ENCODE measurements at places on chromosomes 2 and 18.
A peak's percentile ranks its signal among the peaks of the same experiment; 100 is the strongest.

- no peaks in the 10 kb centered on the region for H3K27me3 ChIP-seq
- H3K27ac ChIP-seq = no peak overlapping the region
- no peaks in the 10 kb centered on the region for H3K36me3 ChIP-seq
- DNase-seq = no peak
- H3K4me1 ChIP-seq = no peaks in the 10 kb centered on the region
- H3K4me3 ChIP-seq = no peak overlapping the region
Observed at GRCh38 chr2:39164089-39164488, 43.2 kb upstream of the SOS1 start.

DNA sequence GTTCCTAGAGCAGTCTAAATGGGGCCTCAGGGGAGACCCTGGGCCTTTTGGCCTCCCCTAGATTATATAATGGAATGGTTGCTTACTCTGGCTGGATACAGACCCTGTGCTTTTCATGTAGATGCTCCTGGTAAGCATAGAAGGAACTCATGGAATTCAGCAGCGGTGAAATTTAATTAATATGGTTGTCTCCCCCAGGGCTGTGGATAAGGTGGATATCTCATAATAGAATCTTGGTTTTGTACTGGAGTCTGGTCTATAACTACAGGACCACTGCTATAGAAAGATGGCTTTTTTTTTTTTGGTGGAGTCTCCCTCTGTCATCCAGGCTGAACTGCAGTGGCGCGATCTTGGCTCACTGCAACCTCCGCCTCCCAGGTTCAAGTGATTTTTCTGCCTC is 84.5 kb downstream of the HRH4 start:
- H3K36me3 ChIP-seq = no peaks in the 10 kb centered on the region
- no peak for DNase-seq
- H3K4me1 ChIP-seq = no peaks in the 10 kb centered on the region
- H3K27me3 ChIP-seq = no peaks in the 10 kb centered on the region
- H3K27ac ChIP-seq = no peak overlapping the region
- no peak overlapping the region for H3K4me3 ChIP-seq

GRCh38 chr18:5166606-5167280 is 30.3 kb downstream of the AKAIN1 start:
- no peaks in the 10 kb centered on the region for H3K27me3 ChIP-seq
- H3K4me3 ChIP-seq = no peak overlapping the region
- H3K36me3 ChIP-seq = no peaks in the 10 kb centered on the region
- no peak for DNase-seq
- H3K27ac ChIP-seq = no peak overlapping the region

DNA sequence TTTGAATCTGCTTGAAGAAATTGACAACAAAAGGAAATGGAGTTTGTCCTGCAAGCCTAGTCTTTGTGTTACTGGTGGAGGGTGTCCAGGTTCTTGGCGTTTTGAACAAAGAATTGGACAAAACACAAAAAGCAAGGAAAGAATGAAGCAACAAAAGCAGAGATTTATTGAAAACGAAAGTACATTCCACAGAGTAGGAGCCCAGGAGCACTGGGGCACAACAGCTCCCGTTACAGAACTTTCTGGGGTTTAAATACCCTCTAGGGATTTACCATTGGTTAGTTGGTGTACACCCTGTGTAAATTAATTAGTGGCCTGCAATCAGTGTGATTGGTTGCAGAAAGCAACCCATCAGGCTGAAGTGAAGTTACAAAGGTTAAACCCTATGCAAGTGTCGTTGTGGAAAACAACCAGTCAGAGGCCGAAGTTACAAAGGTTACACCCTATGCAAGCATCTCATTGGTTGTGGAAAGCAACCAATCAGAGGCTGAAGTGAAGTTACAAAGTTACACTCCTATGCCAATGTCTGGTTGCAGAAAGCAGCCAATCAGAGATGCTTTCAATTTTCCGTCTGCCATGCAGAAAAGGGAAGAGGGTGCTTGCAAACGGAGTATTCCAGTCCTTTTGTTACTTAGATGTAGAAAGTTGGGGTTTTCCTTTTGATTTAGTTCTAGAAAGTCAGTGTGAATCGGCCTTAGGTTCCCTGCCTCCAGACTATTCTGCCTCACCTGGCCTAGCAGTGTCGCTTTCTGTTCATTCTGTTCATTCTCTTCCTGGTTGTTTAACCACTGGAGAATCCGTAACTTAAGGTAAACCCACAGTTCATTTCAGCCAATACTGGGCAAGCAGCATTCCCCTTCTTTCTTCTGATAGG is 47.6 kb upstream of the PTH2R start:
- no peak for DNase-seq
- no peak overlapping the region for H3K4me3 ChIP-seq
- H3K4me1 ChIP-seq = no peaks in the 10 kb centered on the region
- H3K36me3 ChIP-seq = peaks cover 19% of the 10 kb centered on the region
- no peak overlapping the region for H3K27ac ChIP-seq

- no peak overlapping the region for H3K4me3 ChIP-seq
- H3K36me3 ChIP-seq = no peaks in the 10 kb centered on the region
- H3K27me3 ChIP-seq = no peaks in the 10 kb centered on the region
Observed at GRCh38 chr2:224997802-224998201, 44.5 kb downstream of the DOCK10 start.

DNA sequence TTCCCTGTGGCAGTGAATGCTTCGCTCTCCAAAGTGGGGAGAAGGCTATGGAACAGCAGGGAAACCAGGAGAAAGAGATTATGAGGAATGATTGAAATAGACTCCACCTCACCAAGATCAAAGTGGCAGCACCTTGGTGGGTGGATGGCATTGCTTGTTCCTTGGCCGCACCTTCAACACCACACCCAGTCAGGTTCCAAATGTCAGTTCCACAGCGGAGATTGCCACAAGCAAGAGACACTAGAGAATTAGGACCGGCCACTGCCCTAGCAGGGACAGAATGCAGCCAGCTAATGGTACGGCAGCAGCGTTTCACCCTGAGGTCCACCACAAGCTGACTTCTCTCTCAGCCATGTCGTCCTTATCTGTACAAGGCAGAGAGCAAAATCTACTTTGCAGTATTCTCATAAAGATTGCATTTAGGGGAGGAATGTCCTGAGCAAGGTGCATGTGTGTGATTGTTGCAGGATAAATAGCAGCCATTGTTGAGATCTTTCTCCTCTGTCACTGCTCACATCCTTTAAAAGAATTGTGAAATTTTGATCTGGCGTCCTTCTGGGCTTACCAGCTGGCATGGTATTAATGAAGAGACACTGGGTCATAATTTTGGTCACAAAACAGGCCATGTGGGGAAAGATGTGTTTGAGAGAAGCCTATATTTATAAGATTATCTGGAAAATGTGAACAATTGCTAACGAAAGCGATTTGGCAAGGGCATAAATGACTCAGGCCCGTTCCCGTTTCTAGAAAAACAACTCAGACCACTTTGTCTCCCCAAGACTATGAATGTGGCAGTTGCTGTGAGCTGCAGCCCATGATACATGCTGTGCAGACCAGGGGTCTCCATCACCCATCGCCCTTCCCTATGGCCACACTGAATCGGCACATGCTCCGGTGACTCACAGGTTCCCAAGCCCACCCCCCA is 228.6 kb upstream of the ID2 start:
- no peaks in the 10 kb centered on the region for H3K36me3 ChIP-seq
- no peak overlapping the region for H3K27ac ChIP-seq
- H3K4me1 ChIP-seq = no peaks in the 10 kb centered on the region
- peaks cover 12% of the 10 kb centered on the region for H3K27me3 ChIP-seq
- peak; percentile 62 for DNase-seq

GRCh38 chr2:32456808-32457207 is 100.0 kb downstream of the BIRC6 start:
- no peaks in the 10 kb centered on the region for H3K27me3 ChIP-seq
- no peaks in the 10 kb centered on the region for H3K4me1 ChIP-seq
- peaks cover 7% of the 10 kb centered on the region for H3K36me3 ChIP-seq
- no peak overlapping the region for H3K4me3 ChIP-seq
- DNase-seq = no peak

DNA sequence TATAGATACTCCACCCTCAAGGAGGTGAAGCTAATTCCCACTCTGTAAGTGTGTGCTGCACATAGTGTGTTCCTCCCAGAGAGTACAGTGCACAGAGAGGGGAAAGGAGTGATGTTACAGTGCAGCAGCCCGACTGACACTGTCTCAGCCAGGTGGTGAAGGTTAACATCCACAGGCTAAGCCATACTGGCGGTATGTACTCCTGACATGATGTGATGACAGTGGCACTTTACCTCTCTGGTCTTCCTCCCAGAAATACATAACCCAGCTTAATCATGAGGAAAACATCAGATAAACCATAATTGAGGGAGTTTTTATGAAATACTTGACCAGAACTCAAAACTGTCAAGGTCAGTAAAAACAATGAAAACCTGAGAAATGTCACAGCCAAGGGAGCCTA is 107.1 kb downstream of the RAB3GAP1 start:
- peaks cover 43% of the 10 kb centered on the region for H3K36me3 ChIP-seq
- no peaks in the 10 kb centered on the region for H3K27me3 ChIP-seq

DNA sequence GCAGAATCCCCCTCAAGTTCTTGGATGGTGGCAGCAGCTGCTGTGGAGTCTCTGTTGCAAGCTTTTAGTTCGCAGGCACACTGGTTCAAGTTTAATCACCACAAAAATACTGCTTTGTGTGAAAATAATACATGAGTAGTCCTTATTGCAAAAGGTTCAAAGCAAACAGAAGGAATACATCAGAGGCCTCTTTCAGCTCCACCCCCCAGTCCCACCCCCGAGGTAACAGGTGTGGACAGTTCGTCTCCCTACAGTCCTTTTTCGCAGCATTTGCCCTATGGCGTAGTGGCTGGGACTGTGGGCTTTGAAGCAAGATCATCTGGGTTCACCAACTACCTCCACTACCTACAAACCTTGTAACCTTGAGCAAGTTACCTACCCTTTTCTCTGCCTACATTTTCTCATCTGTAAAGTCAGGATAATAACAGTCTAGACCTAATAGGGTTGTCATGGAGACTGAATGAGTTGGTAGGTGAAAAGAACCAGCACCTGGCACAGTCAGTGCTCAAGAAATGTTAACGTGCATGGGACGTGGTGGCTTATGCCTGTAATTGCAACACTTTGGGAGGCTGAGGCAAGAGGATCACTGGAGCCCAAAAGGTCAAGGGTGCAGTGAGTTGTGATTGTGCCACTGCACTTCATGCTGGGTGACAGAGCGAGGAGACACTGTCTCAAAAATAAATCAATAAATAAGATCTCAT is 61.7 kb downstream of the TCF7L1 start:
- H3K27ac ChIP-seq = no peak overlapping the region
- H3K4me1 ChIP-seq = no peaks in the 10 kb centered on the region
- no peaks in the 10 kb centered on the region for H3K36me3 ChIP-seq
- no peaks in the 10 kb centered on the region for H3K27me3 ChIP-seq

DNA sequence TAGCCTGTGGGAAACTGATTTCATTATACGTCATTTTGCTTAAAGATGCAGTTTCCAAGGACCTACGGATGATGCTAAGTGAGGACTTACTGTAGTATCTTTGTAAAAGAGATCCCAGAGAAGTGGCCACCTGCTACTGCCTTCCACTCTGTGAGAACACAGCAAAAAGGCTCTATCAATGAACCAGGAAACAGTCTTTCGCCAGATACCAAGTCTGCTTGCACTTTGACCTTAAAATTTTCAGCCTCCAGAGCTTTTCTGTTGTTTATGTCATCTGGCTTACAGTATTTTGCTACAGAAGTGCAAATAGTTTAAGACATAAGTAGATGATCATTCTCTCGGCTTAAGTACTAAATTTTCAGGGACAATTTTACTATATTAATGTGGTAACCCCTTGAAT is 847.9 kb upstream of the CHAC2 start:
- no peaks in the 10 kb centered on the region for H3K27me3 ChIP-seq
- no peak overlapping the region for H3K27ac ChIP-seq
- H3K4me1 ChIP-seq = no peaks in the 10 kb centered on the region
- H3K36me3 ChIP-seq = no peaks in the 10 kb centered on the region
- H3K4me3 ChIP-seq = no peak overlapping the region
- no peak for DNase-seq

Measured in transverse colon (tissue), 4 donors.